ELR (cell line): ENCODE measurements at places on chromosomes 7 and 10.

DNA sequence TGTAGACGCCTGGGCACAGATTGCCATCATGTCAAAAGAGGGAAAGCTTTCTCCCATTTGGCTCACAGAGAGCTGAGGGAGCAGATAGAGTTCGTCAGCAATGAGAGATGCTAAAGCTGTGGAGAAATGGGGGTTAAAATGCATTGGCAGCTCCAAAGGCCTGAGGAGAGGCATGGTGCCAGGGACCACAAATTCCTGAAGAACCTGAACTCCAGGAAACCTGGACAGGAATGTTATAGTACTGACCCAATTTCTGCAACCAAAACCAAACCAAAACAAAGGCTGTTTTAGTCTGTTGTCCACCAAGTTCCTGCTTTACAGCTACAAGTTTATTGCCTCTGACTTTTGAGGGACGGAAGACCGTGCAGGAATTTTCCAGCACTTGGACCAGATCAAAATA lies 575.7 kb downstream of the REEP3 start:
- DNase-seq, result no peak

GRCh38 chr7:143288836-143289235 lies 685 bp downstream of the CASP2 start:
- peak; percentile 45 for DNase-seq

- no peak for DNase-seq
Measured at GRCh38 chr7:26467104-26467503, 175.4 kb downstream of the SNX10 start.

DNA sequence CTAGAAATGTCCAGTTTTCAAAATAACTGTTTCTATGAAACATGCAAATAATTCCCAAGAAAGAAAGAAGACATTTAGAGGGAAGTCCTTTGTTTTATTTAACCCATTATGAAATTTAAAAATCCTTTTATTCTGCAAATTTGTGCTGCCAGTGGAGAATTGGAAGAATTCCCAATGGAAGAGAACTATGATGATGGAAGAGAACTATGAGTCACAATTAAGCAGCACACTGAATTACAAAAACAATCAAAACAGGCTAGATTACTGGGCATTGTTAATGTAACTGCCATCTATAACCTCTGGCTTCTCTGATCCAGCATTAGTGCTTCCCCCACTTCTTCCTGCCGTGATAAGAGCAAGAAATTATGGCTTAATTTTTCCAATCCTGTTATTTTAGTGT lies 126.2 kb upstream of the FEZF1 start:
- no peak for DNase-seq

DNA sequence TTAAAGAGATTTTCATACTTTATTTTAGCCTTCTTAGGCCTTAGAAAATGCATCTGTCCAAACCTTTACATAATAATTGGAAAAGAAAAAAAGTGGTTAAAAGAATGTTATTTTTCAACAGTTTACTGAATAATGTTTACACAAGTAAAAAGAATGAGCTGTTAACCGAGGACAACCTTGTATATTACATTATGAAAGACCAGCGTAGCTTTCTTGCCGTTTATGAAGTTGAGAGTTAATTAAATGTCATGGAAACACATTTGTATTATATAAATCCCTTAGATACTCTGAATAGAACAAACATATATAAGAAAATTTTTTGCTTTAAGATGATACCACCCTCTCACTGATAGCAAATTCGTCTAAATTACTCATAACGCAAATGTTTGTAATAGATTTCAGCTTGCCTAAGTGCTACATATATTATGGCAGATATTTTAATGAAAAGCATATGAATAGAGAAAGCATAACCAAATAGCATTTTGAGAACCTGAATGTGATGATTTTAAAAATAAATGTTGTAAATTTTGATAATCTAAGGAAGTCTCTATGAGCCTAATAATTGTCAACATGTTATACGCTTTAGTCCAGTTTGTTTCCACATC lies 9.1 kb downstream of the CACNB2 start:
- DNase-seq, result no peak

DNA sequence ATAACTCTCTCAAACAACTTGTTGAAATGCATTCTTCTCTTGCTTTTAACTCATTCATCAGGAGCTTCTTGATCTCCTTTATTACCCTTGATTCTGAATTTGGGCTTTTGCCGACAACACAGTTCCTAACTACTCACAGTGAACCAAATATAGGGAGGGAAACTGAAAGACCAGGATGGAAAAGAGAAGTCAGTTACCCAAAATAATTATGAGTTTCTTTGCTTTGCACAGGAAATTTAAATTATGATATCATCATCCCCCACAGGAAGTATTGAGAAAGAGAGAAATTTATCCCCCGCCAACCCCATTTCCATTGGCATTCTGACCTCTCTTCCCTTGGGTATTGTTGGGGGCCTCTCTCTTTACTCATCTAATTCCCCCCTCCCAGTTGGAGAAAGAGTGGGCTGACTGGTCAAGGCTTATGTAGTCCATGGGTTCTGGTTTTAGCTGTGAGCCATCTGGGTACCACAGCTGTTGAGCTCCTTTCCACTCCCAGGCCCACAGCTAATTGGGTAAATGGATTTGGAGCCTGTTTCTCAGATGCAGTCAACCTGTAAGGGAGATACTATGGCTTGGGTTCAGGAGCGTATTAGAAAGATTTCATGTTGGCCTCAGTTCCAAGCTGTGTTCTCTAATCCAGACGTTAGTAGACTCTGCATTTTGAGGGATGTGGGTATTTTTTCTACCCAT lies 109.0 kb downstream of the FZD1 start:
- DNase-seq, result no peak

GRCh38 chr10:95909561-95909960 lies 1.8 kb downstream of the CC2D2B start:
- DNase-seq, result no peak

- DNase-seq, result no peak
Measured at GRCh38 chr10:70274643-70275042, 9.2 kb downstream of the NPFFR1 start.

GRCh38 chr10:11223507-11224140 lies 206.0 kb downstream of the CELF2 start:
- no peak for DNase-seq

DNA sequence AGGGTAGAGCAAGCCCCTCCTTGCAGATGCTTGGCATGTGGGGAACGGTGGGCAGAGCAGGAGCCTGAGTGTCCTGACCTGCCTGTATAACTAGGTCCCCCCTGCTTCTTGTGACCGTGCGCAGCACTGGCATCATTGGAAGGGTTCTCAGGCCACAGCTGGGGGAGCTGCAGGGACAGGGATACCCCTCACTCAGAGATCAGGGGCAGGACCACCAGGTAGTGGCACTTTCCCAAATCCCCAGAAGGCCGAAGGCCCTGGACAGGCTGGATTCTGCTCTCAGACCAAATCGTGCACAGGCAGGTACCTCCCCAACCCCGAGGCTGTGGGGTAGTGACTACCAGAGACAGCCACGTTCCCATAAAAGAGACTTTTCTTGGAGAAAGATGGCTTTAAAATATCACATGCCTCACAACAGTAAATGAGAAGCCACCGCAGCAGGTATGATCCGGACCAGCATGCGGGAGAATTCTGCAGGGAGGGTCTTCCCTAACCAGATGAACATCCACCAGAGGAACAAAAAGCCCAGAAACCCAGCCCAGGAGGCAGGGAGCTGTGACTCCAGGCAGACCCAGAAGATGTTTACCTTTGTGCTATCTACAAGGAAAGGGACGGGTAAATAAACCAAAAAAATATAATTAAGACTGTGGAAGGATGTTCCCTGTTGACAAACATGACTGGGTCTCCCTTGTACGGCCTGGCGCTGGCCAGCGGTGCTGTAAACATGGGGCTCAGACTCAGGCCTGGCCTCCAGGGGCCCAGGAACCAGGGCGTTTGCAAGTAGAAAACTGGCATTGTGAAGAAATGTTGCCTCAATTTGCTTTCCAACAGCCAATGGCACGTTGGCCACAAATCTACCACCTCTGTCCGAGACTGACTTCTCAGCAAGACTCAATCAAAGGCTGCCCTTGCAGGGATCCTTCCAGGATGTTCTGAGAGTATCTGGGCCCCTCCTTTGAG lies 180.0 kb downstream of the TNS3 start:
- no peak for DNase-seq

GRCh38 chr7:39353615-39354376 lies 212.4 kb upstream of the YAE1 start:
- DNase-seq, result no peak

DNA sequence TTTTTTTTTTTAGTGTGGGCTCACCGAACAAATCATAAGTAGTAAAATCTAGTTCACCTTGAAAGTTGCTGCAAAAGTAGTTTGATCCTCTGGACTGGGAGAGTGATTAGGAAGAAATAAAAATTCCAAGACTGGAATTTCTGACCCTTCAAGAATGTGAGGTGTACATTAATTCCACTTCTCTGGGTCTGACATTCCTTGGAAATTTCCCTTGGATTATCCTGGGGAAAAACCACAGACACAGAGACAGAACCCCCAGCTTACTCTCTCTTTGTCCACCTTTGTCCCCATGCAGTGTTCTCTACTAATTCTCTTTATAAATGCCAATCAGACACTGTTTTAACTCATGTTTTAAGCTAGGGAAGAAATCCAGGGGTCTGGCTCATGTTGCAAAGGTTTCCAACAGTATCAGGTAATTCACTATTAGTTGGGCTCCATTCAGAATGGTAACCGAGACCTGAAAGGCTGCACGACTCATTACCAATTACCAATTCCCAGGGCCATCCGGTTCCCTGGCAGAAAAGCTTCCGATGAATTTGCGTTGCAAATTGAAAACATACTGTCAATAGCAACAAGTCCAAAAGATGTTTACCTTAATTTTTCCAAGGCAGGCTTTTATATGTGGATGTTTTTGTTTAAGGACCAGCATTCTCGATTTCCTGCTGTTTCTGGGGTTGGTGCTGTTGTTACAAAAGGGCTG lies 86.3 kb downstream of the BAMBI start:
- no peak for DNase-seq

- no peak for DNase-seq
Measured at GRCh38 chr10:48725708-48726107, 41.0 kb downstream of the WDFY4 start.

- DNase-seq, result no peak
Measured at GRCh38 chr10:50381642-50382041, 130.3 kb upstream of the ASAH2 start.

GRCh38 chr10:37680243-37680683 lies 177.1 kb downstream of the ZNF248 start:
- no peak for DNase-seq
